Non-pigmented ciliary epithelial cell (primary cell): ENCODE measurements at places on chromosomes 3 and 15.
A peak's percentile ranks its signal among the peaks of the same experiment; 100 is the strongest.

DNA sequence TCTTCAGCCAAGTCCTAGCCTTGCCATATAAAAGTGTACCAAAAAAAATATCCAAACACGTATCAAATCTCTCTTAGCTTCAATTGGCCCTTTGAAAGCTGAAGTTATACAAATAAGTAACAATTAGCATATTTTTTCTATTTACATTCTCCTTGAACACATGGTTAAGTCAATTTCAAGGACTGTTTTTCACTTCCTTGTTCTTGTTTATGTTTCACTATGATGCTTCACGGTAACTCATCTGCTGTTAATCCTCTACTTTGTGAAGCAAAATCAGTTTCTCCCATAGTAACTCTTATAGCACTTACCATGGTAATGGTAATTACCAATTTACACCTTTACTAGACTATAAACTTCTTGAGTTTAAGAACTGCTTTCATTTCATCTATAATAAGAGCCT, 10.6 kb upstream of the SPRED1 start:
- DNase-seq = no peak

- no peak for DNase-seq
These were observed 42.7 kb downstream of the C2CD4A start for GRCh38 chr15:62109437-62109836.

- peak; percentile 27 for DNase-seq
These were observed 649.7 kb upstream of the CBLB start for GRCh38 chr3:106518516-106518915.

GRCh38 chr15:100255644-100256043, 86.1 kb downstream of the ADAMTS17 start:
- no peak for DNase-seq

DNA sequence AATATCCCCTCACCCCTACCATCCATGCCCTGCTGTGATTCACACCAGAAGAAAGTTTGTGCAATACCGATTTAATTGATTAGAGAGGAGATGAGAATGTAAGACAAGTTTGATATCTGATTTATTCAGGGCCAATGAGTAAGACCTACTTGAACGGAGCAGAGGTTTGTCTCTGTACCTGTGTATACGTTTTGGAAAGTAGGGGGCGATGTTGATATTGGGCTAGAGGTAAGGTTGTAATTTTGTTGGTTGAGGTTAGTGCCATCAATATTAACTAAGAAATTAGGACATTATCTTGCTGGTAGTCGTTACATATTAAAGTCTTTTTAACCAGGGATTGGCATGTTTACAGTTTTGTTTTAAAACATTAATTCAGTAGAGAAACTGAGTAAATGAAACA, 20.5 kb downstream of the EAF2 start:
- no peak for DNase-seq

DNA sequence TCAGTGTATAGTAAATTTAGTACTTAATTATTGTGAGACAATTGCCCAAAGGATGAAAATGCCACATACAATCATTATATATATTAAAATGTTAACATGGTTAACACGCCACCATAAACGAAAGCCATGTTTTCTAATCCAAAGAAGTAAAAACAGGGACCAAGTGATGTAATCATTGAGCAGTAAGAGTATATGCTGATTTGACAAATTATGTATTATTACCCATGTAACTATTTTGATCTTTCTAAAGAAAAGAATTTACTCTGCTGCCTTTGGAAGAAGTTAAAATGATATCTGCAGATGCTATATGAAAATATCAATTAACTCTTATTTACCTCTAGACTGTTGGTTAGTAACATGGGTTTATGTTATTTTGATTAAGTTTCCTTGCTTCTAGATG, 150.2 kb downstream of the NAALADL2 start:
- DNase-seq = no peak

DNA sequence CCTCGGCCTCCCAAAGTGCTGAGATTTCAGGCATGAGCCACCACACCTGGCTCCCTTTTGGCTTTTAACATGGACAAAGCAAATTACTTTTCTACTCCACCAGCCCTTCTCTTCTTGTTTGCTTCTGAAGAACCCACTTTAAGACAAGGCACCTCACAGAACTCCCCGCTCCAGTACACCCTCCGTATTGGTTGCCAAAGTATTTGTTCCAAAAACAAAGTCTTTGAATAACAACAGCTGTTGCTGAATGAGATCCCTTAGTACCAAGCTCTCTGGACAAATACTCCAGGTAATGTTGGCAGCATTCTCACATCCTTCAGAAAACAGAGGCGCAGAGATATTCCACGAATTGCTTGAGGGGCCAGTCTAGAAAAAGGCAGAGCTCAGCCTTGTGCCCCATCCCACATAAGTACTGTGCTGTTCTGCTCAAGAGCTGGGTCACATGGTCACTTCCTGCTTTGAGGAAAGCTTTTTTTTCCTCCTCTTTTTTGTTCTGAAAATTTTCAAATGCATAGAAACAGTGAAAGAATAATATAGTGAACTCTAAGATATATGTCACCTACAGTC, 7.3 kb upstream of the CHCHD6 start:
- DNase-seq = no peak

- DNase-seq = no peak
These were observed 6.4 kb upstream of the MANF start for GRCh38 chr3:51378726-51379125.

DNA sequence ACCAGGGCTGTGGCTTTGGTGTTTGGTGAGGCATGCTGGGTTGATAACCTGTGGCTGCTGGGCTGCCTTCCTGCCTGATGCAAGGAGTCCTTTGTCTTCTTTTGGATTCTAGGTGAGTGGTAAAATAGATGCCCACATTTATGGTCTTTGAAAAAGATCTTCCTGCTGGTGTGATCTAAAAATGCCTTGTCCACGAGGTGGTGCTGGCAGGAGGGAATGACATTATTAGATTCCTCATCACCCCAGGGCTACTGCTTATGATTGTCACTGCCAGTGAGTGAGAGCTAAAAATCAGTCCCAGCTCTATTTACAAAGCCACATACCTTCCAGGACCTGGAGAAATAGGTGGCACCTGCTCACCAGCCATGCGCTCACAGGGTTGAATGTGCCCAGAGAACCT, 355.5 kb upstream of the ROPN1 start:
- no peak for DNase-seq

DNA sequence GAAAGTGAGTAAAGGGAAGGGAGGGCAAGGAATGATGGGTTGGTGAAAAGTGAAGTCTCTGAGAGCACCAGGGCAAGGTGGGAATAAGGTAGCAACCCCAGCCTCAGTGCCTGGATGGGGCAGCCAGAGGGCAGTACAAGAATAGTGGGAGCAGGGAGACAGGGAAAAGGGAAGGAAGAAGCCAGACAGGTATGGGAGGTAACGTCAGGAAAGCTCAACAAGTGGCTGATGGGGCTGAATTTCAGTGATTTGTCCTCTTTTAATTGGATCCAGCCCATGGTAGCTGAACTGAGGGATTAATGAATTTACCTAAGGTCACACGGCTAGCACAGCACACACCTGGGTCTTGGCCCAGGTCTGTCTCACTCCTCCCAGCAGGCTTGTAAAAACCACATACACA, 12.6 kb downstream of the RORA start:
- DNase-seq = no peak

GRCh38 chr15:98960555-98961050, 47.0 kb downstream of the PGPEP1L start:
- DNase-seq = no peak

GRCh38 chr3:76300746-76301145, 515.4 kb upstream of the ZNF717 start:
- no peak for DNase-seq

DNA sequence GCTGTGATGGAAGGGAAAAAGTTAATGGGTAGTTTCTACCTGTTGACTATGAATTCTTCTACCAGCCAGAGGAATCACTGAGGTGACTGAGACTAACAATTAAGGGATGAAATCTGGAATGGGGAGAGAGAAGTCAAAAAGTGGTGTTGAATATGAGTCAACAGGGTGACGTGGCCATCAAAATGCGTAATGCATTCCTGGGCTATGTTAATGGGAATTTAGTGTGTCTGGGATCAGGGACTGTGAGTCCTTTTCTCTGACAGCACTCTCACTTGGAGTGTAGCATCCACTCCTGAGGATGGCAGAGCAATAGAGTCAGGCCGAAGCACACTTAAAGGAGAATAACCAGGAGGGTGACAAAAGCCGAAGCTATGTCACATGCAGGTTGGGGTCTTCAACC, 60.4 kb downstream of the MESD start:
- no peak for DNase-seq

DNA sequence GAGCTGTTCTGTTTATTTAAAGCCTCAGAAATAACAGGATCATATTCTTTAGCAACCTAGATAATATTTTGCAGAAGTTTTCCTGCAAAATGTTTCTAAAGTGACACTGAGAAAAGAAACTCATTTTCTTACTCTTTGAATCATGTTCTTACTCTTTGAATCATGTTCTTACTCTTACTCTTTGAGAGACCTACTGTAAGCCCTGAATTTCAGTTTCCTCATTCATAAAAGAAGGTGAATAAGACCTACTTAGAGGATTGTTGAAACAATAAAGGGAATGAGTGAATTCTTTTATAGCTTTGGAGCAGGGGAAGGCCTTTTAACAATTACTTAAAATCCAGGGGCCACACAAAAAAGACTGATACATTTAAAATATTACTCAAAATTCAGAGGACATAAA, 221.7 kb upstream of the CMC1 start:
- no peak for DNase-seq

DNA sequence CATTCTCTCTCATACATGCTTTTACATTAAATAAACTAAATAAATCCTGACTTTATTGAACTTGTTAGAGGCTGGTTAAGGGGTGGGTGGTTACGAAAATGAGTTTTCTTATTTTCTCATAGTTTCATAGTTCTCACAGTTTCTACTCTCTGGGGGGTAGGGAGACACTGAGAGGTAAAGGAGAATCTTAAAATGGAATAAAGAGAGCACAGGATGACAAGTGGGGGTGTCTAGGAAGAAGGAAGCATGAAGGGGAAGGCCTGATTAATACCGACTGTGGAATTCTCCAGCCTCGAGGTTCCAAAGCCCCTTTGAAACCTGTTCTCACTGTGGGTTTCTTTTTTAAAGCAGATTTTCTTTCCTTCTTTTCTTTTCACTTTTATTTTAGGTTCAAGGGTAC, 66.4 kb upstream of the TRA2B start:
- DNase-seq = no peak

- no peak for DNase-seq
These were observed 57.2 kb upstream of the RAD18 start for GRCh38 chr3:9020426-9020825.

DNA sequence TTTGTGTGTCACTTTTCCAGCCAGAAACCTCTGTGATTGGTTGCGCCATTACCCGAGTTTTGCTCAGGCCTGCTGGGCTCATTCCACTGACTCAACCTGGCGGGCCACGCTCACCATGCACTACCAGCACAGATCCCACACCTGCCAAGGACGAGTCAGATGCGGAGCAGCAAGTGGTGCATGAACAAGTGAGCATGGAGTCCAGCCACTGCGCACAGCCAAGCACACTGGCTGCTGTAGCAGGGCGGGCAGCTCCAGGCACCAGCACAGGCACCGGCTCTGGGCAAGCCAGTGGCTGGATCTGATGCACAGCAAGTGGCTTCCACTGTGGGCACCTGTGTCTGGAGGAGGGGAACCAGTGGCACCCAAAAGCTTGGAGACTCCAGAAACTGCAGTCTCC, 110.4 kb downstream of the CBLB start:
- no peak for DNase-seq

DNA sequence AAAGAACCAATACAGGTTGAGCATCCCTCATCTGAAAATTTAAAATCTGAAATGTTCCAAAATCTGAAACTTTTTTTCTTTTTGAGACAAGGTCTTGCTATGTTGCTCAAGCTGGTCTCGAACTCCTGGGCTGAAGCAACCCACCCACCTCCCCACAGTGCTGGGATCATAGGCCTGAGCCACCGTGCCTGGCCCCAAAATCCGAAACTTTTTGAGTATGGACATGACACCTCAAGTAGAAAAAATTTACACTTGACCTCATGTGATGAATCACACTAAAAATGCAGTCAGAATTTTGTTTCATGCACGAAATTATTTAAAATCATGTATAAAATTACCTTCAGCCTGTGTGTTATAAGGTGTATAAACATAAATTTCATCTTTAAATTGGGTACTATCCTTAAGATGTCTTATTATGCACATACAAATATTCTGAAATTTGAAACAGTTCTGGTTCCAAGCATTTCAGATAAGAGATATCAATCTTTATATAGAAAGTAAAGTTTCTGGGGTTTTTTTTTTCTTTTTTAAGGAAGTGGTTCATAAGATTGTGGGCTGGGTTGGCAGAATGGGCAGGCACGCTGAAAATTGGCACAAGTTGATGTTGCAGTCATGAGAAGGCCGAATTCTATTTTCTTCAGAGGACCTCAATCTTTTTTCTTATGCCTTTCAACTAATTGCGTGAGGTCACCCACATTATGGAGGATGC, 72.5 kb downstream of the SPRED1 start:
- no peak for DNase-seq

GRCh38 chr3:195188426-195188927, 82.5 kb downstream of the XXYLT1 start:
- DNase-seq = no peak

DNA sequence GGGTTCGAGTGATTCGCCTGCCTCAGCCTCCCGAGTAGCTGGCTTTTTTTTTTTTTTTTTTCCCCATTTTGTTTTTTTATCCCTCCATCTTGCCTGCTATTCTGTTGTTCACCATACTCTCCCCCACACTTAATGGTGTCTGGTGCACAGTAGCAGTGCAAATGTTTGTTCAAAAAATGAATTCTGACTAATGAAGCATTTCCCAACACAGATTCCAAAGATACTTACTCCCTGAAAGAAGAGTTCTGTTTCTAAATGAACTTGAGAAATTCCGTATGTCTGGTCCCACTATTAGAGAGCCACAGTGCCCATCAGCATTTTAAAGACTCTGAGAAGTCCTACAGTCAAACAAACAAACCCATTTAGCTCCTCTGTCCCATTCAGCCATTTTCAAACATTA, 9.5 kb downstream of the EDEM1 start:
- DNase-seq = no peak

- DNase-seq = no peak
These were observed 19.7 kb downstream of the BLOC1S6 start for GRCh38 chr15:45606841-45607240.

- DNase-seq = no peak
These were observed 22.5 kb upstream of the OTOL1 start for GRCh38 chr3:161474139-161474538.

DNA sequence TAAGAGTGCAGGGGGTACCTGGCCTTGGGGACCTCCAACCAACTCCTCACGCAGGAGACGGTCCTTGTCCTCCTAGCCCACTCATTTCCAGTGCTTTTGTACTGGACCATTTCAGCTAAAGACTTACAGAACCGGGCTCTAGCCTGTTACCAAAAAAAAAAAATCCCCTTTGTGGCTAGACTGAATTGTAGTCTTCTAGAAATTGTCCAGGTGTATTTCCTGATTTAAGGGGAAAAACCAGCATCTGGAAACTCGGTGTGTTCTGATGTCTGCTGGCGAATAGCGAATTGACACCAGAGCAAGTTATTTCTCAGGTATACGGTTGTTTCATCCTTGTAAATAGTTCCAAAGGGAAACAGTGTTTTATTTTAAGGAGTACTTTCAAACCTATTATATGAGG, 21.1 kb upstream of the MINDY4B start:
- no peak for DNase-seq
